Peyer's patch (tissue), 4 donors: ENCODE measurements at places on chromosomes 3 and 15. TPM values are rescaled to one million over a fixed set of nuclear protein-coding genes. Genes with fewer than 3 reads are reported as not detected.

The ANKUB1 gene
- total RNA-seq = not detected

The PPM1L gene
- 13.0 TPM for total RNA-seq

The GNB4 gene
- 29.7 TPM for total RNA-seq

The SLC28A1 gene
- total RNA-seq = 61.1 TPM

The RHCG gene
- total RNA-seq = not detected

The ZNF860 gene
- 0.80 TPM for total RNA-seq

The STRIT1 gene
- not detected for total RNA-seq

The TBC1D23 gene
- total RNA-seq = 35.7 TPM

The GCSAM gene
- total RNA-seq = 0.40 TPM

The SLC4A7 gene
- 149 TPM for total RNA-seq

The IFT80 gene
- total RNA-seq = 10.5 TPM

The SOX14 gene
- total RNA-seq = not detected

The GOLGA6L7 gene
- total RNA-seq = not detected

The ITPR1 gene
- 142 TPM for total RNA-seq

The CCR2 gene
- 0.80 TPM for total RNA-seq

The ATG3 gene
- total RNA-seq = 86.3 TPM

The BCL2A1 gene
- 3.8 TPM for total RNA-seq

The IL17RD gene
- 0.88 TPM for total RNA-seq

GRCh38 chr3:115632026-115632425 lies 8.7 kb downstream of the GAP43 start:
- no peak for DNase-seq

GRCh38 chr3:101253396-101253795 lies 67.0 kb downstream of the IMPG2 start:
- DNase-seq = no peak

- no peak for DNase-seq
Observed at GRCh38 chr15:96966554-96966953, 636.1 kb downstream of the NR2F2 start.

DNA sequence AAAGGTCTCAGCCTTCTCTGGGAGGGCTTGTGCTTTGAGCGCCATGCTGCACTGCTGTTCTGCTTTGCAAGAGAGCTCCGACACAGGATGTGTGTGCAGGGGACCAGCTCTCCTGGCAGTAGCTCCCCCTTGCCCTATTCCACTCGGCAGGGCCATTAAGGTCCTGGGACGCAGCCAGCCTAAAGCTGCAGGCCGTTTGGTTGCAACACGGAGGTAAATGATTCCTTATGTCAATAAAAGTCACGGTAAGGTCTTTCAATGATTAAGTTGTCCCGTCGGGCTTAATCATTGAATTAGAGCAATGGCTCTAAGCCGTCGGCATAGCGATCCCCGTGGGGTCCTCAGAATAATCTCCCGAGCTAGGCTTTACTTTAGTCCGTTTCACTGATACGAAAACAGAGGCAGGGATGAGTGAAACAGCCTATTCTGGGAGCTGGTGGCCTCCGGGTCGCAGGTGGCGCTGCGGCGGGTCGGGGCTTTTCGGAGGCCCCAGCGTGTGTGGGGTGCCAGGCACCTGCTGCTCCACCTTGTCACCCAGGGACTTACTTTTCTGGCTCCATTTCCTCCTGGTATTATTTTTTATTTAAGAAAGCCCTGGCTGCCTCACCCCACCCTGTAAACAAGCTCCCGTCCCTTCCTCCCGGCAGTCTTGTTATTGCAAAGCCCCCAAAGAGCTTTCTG lies 525.2 kb downstream of the OCA2 start:
- no peak for DNase-seq

DNA sequence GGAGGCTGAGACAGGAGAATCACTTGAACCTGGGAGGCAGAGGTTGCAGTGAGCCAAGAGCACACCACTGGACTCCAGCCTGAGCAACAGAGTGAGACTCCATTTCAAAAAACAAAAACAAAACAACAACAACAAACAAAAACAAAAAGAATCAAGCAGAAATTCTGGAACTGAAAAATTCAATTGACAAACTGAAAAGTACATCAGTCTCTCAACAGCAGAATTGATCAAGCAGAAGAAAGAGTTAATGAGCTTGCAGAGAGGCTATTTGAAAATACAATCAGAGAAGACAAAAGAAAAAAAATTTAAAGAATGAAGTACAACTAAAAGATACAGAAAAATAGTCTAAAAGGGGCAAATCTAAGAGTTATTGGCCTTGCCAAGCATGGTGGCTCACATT lies 22.6 kb downstream of the EFHB start:
- no peak for DNase-seq

DNA sequence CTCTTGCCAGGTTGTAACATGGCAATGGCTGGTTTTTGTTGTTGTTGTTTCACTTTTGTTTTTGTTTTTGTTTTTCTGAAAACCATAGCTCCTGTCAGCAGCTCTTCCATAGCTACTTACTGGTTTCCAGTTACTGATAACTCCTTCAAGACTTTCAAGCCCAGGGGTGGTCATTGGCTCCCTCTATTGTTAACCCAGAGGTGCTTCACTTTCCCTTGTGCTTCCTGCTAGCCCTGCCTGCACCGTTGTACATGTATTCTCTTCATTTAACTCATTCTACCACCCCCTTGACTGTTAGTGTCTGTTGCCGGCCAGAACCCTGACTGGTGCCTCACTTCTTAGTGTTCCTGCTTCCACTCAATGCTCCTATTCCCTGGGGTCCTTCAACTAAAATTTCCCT lies 4.2 kb upstream of the TRAT1 start:
- no peak for DNase-seq

- no peak for DNase-seq
Observed at GRCh38 chr15:47820747-47821319, 103.5 kb downstream of the SEMA6D start.

- no peak for DNase-seq
Observed at GRCh38 chr15:56524915-56525314, 60.0 kb upstream of the MNS1 start.

- no peak for DNase-seq
Observed at GRCh38 chr3:45477041-45477725, 88.8 kb downstream of the LARS2 start.

- DNase-seq = no peak
Observed at GRCh38 chr3:129469026-129469425, 29.0 kb downstream of the IFT122 start.

DNA sequence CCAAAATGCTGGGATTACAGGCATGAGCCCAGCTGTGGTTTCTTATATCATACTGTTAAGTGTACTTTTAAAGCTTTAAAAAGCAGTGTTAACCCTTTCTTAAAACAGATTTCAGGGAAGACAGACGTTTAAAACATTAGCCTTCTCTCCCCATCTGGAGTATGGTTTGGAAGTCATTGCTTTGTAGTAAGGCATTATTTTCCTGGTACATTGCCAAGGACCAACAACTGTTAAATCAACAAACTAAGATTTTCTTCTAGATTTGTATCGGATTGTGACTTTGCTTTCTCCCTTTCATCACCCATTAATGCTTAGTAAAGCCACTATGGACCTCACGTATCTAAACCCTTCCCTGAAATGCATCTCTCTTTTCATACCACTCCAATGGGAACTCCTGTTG lies 50.5 kb downstream of the UBE2E1 start:
- no peak for DNase-seq

DNA sequence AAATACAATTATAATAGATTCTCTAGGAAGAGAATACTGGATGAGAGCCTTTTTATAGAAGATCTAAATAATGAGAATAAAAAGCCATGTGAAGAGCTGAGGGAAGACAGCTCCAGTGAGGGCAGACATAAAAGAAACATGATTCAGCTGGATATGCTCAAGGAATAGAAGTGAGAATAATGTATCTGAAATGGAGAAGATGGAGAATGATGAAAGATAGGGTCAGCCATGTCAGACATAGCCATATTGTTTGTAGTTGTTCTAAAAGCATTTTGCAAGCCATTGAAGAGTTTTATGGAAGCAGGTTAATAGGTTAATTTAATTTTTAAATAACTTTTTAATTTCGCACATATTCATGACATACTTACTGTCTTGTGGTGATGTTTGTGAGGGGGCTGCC lies 713.5 kb upstream of the ARPP21 start:
- no peak for DNase-seq

DNA sequence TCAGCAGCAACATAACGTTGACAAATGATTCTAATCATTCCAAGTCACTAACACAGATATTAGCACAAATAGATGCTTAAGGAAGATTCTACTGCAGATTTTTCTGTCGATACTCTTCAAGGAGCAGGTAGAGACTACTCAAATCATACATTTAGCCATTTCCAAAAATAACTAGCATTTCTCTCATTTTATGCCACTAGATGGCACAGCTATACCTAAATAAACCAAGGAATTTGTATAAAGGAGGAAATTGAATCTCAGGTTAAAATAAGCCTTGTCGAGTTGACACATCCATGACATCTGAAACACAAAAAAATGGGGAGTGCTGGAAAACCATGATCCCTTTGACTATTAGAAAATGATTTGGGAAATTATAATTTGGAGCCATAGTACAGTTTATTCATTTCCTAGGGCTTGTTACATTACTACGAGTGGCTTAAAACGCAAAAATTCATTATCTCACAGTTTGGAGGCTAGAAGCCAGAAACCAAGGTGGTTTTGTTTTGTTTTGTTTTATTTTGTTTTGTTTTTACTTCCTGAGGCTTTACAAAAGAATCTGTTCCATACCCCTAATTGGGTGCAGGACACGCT lies 59.5 kb upstream of the STRIT1 start:
- DNase-seq = no peak

DNA sequence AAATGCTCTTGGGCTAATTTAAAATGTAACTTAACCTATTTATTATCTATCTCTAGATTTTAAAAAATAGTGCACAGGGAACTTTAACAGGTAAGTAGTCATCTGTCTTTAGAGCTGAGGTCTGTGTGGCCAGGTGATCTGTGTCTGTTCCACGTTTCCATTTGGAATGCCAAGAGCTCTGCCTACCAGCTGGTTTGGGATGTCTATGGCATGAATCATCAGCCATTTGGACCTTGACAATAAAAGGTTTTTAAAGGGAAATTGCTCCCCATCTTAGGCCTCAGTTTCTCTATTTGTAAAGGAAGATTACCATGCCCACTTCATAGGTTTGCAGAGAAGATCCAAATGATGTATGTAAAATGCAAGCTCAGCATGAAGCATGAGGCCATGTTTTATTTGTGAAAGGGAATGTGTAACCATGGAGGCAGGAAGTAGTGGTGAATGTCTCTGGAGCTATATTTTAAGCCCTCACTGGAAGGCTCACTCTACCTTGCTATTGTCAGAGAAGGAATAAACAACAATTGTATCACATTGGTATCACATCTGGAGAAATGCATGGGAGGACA lies 548.1 kb upstream of the LMCD1 start:
- no peak for DNase-seq

GRCh38 chr3:8282541-8283165 lies 219.0 kb upstream of the LMCD1 start:
- no peak for DNase-seq

GRCh38 chr3:154044671-154045070 lies 76.5 kb upstream of the ARHGEF26 start:
- DNase-seq = no peak

- DNase-seq = no peak
Observed at GRCh38 chr3:149466192-149466591, 8.3 kb upstream of the TM4SF4 start.

DNA sequence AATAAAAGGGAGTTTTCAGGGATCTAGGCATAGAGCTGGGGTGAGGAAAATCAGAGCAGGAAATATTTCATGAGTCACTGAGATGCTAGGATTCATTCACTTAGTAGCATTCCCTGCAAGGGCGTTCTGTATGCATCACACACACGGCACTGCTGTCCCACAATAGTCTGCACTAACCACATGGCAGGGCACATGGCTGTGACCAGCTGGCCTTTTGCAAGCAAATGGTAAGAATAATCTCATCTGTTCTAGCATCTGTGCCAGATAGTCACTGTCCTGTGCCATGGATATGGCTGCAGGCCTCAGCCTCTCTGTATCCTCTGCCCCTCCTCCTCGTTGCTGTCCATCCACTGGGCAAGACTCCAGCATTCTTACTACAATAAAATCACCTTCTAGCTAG lies 37.8 kb downstream of the BOC start:
- no peak for DNase-seq

DNA sequence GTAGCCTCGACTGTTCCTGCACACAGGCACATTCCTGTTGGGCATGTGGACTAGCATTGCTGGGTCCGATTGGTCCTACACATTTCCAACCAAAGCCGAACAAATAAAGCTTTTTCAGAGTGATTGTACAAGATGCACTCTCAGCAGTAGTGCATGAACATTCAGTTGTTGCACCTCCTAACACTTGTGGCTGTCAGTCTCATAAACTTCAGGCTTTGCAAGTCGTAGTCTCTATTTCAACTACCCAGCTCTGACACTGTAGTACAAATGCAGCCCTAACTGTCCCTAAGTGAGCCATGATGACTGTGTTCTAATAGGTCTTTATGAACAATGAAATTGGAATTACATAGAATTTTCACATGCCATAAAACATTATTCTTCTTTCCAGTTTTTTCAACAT lies 281.7 kb upstream of the ATP10A start:
- no peak for DNase-seq

DNA sequence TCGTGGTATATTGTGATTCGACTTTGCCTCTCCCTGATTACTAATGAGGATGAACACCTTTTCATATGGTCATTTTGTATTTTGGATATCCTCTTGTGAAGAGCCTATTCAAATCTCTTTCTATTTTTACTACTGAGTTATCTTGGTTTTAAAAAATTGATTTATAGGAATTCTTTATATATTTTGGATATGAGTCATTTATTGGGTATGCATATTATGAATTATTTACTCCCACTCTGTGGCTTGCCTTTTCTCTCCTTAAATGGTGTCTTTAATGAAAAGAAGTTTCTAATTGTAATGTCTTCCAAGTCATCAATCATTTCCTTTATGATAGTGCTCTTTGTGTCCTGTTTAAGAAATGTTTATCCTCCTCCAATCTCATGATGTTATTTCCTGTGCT lies 191.5 kb upstream of the DPH6 start:
- no peak for DNase-seq

- no peak for DNase-seq
Observed at GRCh38 chr15:85116925-85117646, 135.4 kb downstream of the PDE8A start.

- no peak for DNase-seq
Observed at GRCh38 chr3:5264896-5265770, 77.6 kb downstream of the EDEM1 start.

DNA sequence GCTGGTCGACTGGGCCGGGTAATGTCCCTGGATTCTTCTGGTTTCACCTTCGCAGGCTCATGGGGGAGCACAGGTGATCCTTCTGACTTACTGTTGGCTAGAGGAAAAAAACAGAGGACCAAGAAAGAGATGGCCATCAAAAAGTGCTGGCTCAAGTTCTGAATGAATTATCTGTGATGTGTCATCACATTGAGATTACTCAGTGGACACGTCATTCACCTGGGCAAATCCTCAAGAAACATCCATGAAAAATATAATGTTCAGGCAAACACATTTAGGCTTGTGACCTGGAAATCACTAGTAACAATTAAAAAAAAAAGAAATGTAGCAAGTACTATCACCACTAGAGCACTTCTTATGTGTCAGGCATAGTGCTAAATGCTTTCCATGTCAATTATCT lies 81.5 kb upstream of the SLC2A2 start:
- no peak for DNase-seq
